ENCODE measurements at places on chromosomes 2 and 18.
A peak's percentile ranks its signal among the peaks of the same experiment; 100 is the strongest.

DNA sequence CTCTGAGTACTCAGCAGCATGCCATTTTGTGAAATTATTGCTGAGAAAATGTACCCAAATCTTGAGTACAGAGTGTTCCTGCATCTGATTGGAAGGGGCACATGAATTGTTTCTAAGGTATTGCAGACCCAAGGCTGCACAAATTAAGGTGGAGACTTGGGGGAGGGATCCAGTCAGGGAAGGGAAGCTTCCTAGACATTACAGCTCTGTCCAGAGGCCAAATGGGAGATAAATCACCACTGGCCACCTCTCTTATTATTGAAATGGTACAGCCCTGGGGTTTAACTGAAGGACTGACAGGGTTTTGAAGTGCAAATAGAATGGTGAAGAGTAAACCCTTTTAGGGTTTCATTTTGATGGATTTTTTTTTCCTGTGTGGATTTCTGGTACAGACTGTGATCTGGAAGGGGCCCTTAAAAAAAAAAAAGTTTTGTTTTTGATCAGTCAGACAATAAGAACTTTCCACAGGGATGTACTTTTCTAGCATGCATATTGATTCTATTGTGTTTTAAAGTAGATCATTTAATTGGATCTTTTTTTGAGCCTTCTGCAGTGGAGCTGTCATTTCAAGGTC lies 119.4 kb downstream of the GREB1L start:
- no peak for DNase-seq

GRCh38 chr2:126370201-126370600 lies 285.8 kb upstream of the GYPC start:
- no peak for DNase-seq

DNA sequence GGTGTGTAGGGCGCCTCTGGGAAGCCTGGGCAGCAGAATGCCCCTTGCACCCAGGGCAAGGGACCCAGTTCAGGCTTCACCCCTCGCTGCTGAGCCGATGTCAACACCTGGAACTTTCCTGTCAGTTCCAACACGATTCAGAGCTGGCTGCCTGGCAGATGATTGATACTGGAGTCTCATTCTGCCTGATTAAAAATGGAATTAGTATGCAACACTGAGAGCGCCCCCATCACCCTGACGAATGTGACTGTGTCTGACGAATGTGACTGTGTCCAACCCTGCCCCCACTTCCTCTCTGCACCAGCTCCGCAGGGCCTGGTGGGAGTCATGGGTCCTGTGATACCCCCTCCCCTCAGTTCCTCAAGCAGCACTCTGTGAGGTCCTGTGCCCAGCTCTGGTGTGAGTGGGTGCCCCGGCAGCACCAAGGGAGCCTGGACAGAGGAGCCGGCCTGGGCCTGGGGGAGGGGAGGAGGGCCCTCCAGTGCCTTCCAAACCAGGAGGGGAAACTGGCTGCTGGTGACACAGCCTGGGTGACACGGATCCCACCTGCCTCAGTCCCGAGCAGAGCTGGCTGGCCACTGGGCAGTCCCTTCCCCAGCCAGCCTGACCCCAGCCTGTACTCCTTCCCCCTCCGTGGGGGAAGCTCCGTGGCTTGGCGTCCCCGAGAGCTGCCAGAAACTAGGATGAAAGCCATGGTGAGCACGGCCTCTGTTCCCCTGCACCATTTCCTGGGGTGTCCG lies 41.4 kb upstream of the ALPP start:
- DNase-seq = no peak

DNA sequence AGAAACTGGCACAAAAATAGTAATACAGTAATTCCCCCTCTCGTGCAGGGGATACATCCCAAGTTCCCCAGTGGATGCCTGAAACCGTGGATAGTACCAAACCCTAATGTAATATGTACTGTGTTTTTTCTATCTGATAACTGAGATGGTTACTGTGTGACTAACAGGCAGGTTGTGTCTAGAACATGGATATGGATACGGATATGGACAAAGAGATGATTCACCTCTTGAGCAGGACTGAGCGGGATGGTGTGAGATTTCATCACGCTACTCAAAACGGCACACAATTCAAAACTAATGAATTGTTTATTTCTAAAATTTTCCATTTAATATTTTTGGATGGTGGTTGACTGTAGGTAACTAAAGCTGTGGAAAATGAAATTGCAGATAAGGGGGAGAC lies 3.4 kb downstream of the MBD1 start:
- peak; percentile 53 for DNase-seq

DNA sequence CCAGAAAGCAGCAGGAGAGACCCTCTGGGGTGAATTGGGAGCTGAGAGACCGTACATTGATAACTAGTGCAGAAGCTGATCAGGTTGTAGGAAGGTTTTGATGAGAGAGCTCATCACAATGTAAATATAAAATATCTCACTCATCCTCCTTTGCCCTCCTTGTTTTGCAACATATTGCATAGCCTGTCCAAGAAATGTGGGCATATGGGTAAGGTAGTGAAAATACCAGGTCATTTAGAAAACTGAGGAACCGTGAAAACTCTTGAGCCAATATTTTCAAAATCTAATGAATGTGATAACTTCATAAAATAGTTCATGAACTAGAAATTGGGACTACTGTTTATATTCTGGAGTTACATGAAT lies 31.4 kb downstream of the C18orf54 start:
- no peak for DNase-seq

- no peak for DNase-seq
Observed at GRCh38 chr2:6782517-6783237, 83.0 kb downstream of the CMPK2 start.

DNA sequence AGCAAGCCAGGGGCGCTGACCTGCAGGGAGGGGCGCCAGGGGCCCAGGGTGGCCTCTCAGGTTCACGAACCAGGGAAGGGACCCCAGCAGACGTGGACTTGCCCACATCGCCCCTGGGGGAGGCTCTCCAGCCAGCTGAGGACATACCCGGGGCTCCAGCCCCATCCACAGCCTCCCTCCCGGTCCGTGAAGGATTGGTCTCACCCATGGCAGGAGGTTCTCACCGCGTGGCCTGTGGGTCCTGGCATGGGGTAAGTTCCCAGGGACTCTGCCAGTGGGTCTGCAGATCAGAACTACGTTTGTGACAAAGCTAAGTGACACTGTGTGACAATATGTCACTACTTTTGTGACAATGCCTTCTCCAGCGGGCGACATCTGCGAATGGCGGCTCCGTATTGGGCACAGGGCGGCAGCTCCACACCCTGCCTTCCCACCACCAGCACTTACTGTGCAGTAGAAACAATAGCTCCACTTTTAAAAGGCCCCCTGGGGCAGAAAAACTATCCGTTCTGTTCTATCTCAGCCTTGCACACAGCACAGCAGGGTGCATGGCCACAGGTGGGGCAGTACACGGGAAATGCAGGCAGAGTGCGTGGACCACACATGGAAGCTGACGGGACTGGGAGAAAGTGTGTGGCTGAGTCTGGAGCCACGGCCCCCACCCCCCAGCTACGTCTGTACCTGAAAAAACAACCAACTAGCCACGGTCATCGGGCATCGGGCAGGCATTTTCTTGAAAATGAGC lies 65.2 kb upstream of the CTDP1 start:
- DNase-seq = no peak

DNA sequence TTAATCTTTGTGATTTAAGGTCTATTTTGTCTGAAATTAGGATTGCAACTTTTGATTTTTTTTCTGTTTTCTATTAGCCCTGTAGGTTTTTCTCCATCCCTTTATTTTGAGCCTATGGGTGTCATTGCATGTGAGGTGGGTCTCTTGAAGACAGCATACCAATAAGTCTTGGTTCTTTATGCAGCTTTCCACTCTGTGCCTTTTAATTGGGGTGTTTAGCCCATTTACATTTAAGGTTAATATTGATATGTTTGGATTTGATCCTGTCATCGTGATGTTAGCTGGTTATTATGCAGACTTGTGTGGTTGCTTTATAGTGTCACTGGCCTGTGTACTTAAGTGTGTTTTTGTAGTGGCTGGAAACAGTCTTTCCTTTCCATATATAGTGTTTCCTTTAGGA lies 17.7 kb downstream of the EHBP1 start:
- DNase-seq = peak; percentile 16

DNA sequence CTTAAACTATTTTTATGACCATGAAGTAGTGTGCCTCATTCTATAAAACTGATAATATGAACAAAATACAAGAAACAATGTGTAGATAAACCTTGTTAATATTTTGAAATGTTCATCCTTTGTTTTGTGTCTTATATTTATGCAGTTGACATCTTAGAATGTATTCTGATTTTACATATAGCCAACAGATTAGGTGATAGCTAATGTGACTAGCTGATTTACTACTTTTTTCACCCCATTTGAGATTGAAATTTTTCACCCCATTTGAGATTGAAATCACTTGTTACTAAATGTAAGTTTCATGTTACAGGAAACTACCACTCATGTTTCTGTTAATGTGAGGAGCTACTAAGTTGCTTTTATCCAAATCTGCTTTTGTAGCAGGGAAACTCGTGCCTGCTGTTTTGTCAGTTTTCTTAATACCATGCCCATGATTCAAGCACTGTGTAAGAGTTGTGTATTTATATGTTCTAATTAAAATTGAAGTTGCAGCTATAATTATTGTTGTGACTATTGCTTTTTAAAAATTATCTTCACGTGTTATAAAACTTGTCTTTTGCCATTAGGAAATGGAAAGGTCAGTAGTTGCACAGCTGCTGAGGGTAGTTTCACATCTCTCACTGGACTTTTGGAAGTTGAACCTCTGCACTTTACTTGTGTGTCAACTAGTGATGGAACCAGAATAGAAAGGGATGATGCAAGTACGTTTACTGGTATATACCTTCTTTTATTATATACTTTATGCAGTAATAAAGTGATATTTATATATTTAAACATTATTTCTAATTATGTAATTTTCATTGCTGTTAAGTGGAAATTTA lies 96.6 kb downstream of the BIRC6 start:
- peak; percentile 15 for DNase-seq

DNA sequence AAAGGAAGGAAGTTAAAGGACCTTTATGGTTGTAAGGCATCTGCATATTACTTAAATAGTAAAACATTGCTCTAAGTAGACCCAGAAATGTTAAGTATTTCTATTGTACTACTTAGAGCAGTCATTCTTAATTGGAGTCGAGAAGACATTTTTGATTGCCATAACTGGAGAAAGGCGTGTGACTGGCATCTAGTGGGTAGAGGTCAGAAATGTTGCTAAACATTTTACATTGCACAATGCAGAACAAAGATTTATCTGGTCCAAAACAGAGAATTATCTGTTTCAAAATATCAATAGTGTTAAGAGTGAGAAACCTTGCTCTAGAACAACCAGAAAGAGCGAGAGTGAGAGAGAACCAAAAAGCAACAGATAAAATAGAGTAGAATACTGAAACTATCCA lies 23.3 kb upstream of the ROCK1 start:
- peak; percentile 59 for DNase-seq

- no peak for DNase-seq
Observed at GRCh38 chr2:132773331-132773730, 103.3 kb upstream of the LYPD1 start.

GRCh38 chr2:207624185-207625013 lies 795 bp downstream of the METTL21A start:
- DNase-seq = peak; percentile 82

- no peak for DNase-seq
Observed at GRCh38 chr2:88471083-88471942, 18.8 kb upstream of the FOXI3 start.

GRCh38 chr2:137420744-137421143 lies 543.5 kb upstream of the HNMT start:
- no peak for DNase-seq

- no peak for DNase-seq
Observed at GRCh38 chr2:232416521-232417470, 10.2 kb downstream of the ALPG start.

GRCh38 chr2:201401815-201402214 lies 44.7 kb upstream of the FLACC1 start:
- no peak for DNase-seq

- no peak for DNase-seq
Observed at GRCh38 chr2:64338910-64339500, 115.0 kb upstream of the LGALSL start.

DNA sequence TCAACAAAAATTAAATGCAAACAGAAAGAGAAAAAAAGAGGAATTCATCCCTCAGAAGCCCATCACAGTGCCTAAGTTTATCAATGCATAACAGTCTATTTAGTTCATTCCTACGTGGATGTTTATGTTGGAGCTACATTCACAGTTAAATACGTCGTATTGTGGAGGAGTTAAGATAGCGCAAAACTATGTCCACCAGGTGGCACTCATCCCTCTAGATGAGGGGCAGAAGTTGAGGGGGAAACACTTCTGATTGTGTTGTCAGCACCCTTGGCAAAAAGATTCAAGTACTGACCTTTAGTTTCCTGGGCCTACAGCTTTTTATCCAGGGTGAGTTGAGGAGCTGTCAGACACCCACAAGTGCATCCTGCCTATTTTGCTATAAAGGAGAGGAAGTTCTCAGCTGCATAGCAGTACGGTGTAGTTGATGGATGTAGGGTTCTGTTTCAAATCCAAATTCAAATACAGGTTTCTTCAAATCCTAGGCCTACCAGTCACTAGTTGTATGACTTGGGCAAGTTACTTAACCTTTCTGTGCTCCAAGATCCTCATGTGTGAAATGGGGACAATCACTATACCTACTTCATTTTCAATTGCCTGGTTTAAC lies 26.8 kb upstream of the MYO1B start:
- peak; percentile 88 for DNase-seq

DNA sequence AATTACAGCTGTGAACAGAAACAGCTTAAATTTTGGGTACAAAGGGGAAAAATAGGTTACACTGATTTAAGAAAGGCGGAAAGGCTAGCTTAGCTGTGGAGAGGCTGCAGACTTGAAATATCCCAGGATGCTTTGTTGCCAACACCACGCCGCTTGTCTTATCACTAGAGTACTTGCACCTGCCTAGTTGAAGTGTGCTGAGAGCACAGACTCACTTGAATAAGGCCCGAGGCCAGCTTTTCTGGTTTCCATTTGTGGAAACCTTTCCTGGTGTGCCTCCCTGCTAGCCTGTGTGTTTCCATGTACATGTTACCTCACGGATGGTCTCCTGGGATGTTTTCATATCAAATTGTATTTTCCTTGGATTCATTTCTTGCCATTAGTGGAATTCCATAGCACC lies 3.2 kb downstream of the CABLES1 start:
- no peak for DNase-seq

GRCh38 chr2:226894752-226895151 lies 58.9 kb downstream of the RHBDD1 start:
- no peak for DNase-seq

- no peak for DNase-seq
Observed at GRCh38 chr2:157076526-157077161, 180.9 kb upstream of the GALNT5 start.

DNA sequence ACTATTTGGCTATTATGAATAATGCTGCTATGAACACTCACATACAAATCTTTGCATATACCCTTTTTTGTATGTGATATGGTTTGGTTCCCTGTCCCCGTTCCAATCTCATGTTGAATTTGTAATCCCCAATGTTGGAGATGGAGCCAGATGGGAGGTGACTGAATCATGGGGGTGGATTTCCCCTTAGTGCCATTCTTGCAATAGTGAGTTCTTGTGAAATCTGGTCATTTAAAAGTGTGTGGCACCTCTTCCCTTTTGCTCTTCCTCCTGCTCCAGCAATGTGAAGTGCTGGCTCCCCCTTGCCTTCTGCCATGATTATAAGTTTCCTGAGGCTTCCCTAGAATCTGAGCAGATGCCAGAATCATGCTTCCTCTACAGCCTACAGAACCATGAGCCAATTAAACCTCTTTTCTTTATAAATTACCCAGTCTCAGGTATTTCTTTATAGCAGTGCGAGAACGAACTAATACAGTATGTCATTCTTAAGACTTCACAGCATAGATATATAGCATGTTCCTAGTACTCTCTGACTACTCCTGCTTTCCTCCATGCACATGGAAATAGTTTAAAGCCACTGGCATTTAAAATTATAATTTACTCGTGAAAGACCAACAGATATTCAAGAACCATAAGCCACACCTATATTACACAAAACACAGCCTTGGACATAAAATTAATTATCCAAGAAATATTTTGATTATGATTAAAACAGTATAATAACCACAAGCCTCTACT lies 75.2 kb downstream of the COBLL1 start:
- no peak for DNase-seq

All from dermis blood vessel endothelial cell (primary cell).